Retinal pigment epithelial cell (primary cell): ENCODE measurements at places on chromosomes 3 and 15.

DNA sequence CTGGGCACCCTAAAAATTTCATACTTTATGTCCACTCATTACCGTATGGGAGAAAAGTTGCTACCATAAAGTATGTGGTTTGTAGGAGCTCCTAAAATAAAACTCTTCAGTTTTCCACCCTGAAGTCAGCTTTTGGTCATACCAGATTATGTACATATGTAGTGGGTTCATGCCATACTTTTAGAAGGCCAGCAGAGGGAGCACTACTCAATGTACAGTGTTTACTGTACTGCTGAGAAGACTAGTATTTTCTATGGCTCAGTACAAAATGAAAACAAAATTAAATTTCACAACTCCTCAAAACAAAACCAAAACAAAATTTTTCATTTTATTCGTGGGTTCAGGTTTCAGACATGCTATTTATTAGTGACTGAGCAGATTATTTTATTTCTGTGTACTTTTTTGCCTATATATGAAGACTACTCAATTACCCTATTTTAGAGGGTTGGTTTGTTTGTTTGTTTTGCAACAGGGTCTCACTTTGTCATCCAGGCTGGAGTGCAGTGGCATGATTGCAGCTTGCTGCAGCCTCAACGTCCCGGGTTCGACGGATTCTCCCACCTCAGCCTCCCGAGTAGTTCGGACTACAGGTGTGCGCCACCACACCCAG lies 24.3 kb downstream of the NXPE3 start:
- DNase-seq: no peak

GRCh38 chr3:190591080-190591479 lies 77.2 kb downstream of the IL1RAP start:
- no peak for DNase-seq

DNA sequence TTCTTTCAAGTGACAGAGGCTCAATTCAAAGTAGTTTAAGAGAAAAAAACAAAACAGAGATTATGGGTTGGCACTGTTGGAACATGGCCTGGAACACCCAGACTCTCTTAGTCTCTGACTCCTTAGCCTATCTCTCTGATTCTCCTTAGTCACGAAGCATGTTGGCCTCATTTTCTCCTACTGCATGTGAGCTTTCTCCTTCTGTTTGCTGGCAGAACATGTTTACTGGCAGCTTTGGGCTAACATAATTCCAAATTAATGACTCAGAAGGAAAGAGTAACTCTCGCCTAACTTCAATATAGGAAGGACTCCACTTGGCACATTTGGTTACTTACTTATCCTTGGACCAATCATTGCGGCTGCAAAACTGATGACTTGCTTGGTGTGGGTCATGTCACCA lies 21.7 kb upstream of the CCDC39 start:
- DNase-seq: no peak

- DNase-seq: peak; percentile 64
Observed at GRCh38 chr15:36814708-36815107, 235.3 kb downstream of the CDIN1 start.

DNA sequence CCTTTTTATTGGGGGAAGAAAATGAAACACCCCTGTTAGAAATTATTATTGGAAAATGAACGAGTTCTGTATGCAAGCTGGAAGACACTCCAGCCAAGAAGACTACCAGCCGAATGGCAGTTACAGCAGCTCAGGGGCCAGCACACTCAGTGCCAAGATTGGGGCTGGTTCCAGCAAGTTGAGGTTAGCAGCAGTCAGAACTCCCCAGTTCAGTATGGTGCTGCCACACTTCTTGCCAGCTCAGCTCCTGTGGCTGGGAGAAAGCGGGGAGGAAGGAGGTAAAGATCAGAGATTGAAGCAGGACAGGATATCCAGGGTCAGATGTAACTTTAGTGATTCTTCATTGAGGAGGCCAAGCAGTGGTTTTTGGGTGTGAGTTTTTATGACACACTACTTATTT lies 280.2 kb upstream of the NR2E3 start:
- DNase-seq: no peak

DNA sequence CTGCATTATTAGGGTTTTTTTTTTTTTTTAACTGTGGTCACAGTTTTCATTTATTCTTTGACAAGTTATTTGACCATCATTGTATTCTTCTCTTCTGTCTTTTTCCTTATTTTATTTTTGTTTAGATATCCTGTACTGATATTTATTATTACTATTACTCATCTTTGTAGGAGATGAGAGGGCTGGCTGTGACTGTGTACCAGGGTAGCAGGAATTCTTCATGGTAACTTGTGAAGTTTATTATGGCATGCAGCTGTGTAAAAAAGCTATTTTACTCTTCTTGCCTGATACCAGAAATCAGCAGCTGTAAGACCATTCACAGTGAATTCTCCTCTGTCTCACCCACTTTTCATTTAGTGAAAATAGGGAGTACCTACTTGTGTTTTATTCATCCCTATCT lies 44.5 kb downstream of the ATP6V1A start:
- DNase-seq: no peak

DNA sequence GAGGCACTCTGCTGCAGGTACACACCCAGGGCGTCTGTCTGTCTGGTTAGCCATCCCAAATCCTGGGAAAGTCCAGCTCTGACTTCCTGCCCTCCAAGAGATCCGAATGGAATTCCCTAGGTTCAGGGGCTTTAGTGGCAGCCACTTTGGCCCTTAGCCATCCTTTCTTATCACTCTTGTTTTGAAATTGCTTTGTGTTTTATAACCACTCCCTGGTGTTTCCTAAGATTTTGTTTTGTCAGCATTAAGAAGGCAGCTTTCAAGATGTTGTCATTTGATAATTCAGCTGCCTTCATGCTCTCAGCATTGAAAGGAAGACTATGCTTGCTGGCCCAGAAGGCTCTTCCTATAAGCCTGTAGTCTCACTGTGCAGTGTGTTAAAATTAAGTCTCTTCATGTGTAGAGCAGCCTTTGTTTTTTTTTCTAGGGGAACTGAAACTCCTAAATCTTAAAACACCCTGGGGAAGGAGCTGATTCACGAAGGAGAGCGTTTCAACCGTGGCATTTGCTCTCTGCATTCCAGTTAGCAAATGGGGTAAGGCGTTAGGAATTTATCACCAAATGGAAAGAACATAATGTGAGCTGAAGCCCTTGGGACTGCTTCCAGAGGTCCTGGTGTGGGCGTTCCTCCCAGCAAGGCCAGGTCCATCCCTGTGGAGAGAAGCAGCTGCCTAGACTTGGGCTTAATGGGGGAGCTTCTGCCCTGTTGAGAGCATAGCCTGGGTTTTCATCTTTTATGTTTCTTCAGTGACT lies 14.2 kb upstream of the CLEC3B start:
- DNase-seq: no peak

DNA sequence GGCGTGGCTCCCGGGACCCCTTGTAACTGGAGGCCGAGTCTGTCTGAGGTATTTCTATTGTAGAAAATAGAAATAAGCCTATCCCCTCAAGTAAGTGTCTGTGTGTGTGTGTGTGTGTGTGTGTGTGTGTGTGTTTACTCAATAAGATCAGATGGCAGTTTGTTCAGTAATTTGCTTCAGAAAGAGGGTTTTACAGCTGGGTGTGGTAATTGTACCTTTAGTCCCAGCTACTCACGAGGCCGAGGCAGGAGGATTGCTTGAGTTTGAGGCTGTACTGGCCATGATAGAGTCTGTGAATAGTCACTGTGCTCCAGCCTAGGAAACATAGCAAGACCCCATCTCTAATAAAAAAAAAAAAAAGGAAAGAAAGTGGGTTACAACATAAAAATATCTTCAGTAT lies 8.7 kb downstream of the SPINT1 start:
- no peak for DNase-seq

GRCh38 chr3:45746777-45747622 lies 49.3 kb downstream of the SLC6A20 start:
- DNase-seq: no peak

DNA sequence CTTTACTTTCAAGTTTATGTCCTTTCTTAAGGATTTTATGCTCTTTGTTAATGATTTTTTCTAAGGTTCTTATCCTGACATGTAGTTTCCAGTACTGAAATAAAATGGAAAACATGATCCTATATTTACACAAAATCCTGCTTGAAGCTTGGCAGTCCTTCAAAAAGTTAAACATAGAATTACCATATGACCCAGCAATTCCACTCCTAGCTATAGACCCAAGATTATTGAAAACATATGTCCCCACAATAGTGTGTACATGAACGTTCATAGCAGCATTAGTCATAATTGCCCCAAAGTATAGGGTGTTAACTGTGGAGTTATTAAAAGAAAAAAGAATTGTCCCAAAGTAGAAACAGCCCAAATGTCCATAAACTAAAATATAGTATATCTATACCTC lies 33.2 kb downstream of the ITGB5 start:
- no peak for DNase-seq

- DNase-seq: no peak
Observed at GRCh38 chr15:76349301-76350070, 12.9 kb downstream of the ISL2 start.

DNA sequence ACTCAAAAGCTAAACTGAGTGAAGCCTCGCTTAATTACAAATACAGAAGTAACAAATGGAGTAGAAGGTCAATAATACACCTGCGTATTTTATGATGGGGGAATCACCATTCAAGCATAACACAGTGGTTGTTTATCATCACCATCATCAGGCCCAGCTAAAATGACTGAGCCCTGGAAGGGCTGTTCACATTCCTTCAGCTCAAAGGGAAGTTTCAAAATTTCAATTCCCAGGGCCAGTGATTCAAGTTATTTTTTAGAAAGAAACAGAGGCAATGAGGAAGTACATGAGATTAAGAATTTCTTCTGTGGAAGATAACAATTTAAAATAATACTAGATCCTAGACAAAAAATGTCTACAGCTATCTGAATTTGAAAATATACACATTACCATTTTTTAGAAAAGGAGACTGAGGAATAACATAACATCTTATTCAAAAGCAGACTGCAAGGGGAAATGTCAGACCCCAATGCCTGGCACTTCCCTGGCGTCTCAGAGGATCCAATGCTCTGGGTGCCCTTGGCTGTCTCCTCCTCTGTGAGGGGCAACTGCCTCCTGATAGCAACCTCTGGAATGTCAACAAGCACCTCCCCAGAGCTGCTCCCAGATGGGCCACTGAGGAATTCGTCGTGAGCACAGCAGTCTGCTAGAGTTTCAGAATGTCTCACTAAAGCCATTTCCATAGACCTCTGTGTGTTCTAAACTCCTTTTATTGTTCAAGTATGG lies 22.8 kb downstream of the EHD4 start:
- no peak for DNase-seq

- DNase-seq: no peak
Observed at GRCh38 chr15:58862326-58862725, 71.2 kb downstream of the SLTM start.

GRCh38 chr3:37310666-37311050 lies 136.3 kb upstream of the LRRFIP2 start:
- DNase-seq: no peak

GRCh38 chr15:90660195-90660998 lies 56.7 kb upstream of the BLM start:
- DNase-seq: peak; percentile 21

GRCh38 chr3:44958386-44958785 lies 17.6 kb downstream of the ZDHHC3 start:
- no peak for DNase-seq

- DNase-seq: no peak
Observed at GRCh38 chr3:169280010-169280585, 383.4 kb downstream of the MECOM start.

GRCh38 chr15:37574985-37575384 lies 359.5 kb upstream of the TMCO5A start:
- no peak for DNase-seq

GRCh38 chr3:119343719-119344118 lies 49.5 kb downstream of the ARHGAP31 start:
- no peak for DNase-seq

- DNase-seq: peak; percentile 3
Observed at GRCh38 chr3:42300013-42300412, 34.0 kb upstream of the CCK start.

- no peak for DNase-seq
Observed at GRCh38 chr3:174355505-174355904, 503.6 kb upstream of the NAALADL2 start.

- DNase-seq: no peak
Observed at GRCh38 chr3:87287011-87287410, 10.6 kb upstream of the POU1F1 start.

GRCh38 chr3:149809699-149810098 lies 3.3 kb upstream of the RNF13 start:
- DNase-seq: no peak
